Activated CD4-positive, alpha-beta memory T cell treated with anti-CD3 and anti-CD28 coated beads for 36 hours (primary cell): ENCODE measurements at places on chromosomes 12 and 14.

DNA sequence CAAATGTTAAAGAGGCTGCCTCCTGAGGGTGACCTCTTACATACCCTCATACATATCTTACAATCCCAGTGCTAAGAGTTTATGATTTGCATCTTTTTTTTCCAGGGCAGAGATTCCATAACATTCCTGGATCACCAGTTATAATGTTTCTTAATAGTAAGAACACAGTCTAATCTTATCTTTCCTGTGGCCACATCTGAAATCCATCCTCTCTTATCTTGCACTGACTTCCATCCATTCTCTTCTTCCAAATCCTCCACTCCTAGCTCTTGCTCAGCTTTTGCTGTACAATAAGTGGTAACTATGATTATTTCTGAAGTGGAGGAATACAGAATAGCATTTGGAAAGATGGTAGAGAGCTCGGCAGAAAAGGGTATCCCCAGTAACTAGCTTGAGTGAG is 6.3 kb downstream of the CALCOCO1 start:
- DNase-seq = no peak

GRCh38 chr14:57182760-57183503 is 85.8 kb downstream of the EXOC5 start:
- DNase-seq = no peak

DNA sequence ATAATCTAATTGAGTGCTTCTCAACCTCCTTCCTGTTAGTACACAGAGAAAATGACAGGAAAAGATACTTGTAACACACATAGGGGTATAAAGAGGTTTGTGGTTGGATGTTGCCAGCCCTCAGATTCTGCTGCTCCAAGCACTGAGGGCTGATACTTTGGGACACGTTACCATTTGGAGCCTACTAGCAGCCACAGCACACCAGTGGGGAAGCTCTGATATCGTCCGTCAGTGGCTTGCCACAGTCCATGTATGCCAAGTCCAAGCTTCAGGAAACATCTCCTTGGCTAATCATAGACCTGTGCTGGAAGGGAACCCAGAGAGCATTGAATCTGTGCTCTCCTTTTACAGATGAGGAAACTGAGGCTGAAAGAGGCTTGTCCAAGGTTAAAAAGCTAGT is 22.3 kb downstream of the B4GALNT3 start:
- no peak for DNase-seq

DNA sequence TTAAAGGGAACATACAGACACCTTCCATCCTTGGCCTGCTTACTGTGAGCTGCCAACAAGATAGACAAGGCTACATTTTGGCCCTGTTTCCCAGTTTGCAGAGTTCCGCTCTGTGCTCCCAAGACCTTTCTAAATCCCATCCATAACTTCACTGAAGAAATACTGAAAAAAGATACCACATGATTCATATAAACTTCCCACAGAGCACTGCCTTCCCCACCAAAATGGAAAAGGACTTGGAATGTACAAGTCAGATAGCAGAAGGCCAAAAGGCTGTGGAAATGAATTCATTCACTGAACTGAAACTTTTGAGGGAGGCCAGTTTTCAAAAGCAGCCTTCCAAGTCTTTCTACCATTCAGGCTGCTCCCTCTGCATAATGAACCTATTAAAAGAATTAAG is 29.6 kb downstream of the PDZRN4 start:
- no peak for DNase-seq

DNA sequence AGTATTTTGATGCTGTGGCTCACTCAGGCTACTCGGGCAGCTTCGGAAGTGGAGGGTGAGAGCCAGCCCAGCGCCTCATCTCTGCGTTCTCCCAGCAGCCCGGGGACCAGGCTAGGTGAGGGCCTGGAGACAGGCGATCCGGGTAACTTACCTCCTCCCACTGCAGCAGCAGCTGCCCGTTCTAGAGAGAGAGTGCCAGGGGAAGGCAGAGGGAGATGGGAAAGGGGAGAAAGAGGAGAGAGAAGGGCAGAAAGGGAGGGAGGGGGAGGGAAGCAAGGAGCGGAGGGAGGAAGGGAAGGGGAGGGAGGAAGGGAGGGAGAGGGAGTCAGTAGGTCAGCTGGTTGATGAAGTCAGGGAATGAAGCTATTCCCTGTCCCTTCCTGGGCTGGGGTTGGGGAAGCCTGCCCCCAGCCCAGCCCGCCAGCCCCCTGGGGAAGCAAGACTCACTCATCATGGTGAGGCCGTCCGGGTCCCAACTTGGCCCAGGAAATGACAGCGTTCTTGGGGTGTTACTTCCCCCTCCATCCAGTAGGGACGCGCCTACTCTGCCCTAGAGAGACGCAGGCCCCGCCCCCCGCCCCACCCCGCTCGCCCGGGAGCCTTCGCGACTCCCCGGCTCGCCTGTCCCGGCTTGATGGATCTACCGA is at the start of gene IFI27L2:
TSS of gene IFI27L2 (minus strand) at position 494 of the 647 bp plus-strand sequence. CDS start at position 454, 40 bp downstream.
- DNase-seq = peak; percentile 85

DNA sequence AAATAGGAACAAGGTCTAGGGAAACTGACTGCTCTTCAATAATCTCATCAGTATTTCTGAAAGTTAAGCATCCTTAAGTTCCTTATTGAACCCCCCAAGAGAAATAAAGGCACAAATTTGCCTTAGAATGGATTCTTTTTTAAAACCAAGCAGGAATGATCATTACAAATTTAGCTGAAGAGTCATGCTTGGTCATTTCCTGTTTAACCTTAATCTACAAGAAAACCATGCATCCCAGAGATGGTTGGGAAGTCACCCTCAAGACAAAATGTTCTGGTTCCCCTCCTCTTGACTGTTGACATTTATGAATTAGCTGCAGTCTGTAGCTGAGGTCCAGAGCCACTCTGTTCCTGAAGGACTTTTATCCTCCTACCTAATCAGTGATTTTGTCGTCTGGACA is 291.8 kb upstream of the G2E3 start:
- DNase-seq = no peak

GRCh38 chr12:46468160-46468559 is 95.6 kb upstream of the SLC38A2 start:
- DNase-seq = no peak

GRCh38 chr14:30214461-30215090 is 286.9 kb upstream of the PRKD1 start:
- DNase-seq = no peak

DNA sequence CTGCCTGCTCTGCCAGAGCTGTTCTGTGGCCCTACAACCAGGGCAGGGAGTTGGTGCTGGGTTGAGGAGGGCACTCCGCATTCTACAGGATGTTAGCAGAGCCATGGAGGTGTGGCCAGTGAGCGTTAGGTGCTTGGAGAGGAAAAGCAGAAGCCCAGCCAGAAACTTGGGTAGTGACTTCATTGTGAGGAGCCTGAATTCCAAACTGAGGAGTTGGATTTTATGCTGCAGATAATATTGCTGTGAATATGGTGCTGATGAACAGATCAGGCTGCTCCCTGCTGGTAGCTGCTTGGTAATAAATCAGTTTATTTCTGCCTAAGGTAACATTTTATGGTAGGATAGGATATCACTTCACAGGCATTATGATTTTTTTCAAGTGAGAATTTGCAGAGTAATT is 7.1 kb upstream of the CCDC175 start:
- DNase-seq = no peak

- no peak for DNase-seq
These were observed 297.6 kb downstream of the EGLN3 start for GRCh38 chr14:33653308-33653695.

- DNase-seq = no peak
These were observed 25.8 kb downstream of the METAP2 start for GRCh38 chr12:95499772-95500171.

- no peak for DNase-seq
These were observed 159.2 kb upstream of the ALG10B start for GRCh38 chr12:38157274-38157932.

GRCh38 chr14:51828017-51828797 is 32.2 kb upstream of the GNG2 start:
- peak; percentile 90 for DNase-seq

GRCh38 chr12:116126610-116127009 is 150.9 kb downstream of the MED13L start:
- no peak for DNase-seq

DNA sequence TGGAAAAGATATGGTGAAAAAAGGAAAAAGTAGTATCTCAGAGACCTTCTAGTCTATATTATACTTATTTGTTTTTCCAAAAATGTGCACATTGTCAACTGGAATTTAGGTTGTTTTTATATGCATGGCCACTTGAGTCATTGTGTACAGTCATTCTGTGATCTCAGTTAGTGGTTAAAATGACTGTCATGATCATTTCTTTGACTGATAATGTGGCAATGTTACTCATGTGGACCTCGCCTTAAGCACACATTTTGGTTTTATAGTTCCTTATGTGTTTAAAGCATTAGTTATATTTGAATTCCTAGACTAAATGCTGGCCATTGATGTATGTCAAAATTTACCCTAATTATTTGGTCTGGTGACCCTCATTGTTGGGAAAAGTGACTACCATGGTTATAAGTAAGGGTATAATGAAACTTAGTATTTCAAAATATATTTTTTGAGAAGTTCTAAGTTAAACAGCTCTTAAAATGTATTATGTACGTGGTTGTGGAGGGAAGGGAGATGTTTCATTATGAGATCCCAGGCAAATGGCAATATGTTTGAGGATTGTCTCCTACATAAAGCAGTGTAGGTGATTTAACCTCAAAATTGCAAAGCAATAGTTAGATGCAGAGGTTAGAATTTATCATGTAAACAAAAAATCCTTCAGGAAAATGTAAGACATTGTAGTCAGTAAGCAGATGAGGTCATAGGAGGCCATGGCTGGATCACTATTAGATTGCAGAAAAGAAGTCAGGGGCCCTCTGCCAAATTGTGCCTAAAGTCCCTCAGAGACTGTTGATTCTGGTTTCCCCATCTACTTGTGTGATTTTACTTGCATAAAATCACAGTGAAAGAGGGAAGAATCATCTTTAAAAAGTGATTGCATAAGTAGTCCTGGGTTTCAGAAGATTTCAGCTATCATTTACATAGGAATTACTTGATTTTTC is 17.5 kb downstream of the PNMA1 start:
- no peak for DNase-seq

GRCh38 chr12:14664434-14665023 is 31.9 kb downstream of the GUCY2C start:
- DNase-seq = peak; percentile 15

DNA sequence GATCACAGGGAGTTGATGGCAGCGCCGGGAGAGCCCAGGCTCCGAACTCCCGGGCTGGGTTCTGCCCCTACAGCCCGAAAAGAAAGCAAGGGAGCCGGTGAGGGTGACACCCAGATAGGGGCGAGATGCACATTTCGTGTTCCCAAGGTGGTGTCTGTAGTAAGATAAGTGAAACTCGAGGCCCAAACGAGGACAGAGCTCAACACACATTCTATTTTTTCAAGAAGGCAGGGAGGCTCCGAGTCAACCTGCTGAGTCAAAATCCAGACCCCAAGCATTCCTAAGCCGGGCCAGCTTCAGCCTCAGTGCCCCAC is 24.2 kb upstream of the YY1 start:
- no peak for DNase-seq

- peak; percentile 78 for DNase-seq
These were observed 96.5 kb downstream of the DUSP16 start for GRCh38 chr12:12466157-12466556.

GRCh38 chr14:66284346-66284745 is 201.8 kb upstream of the CCDC196 start:
- DNase-seq = no peak

- no peak for DNase-seq
These were observed 68.1 kb upstream of the KRR1 start for GRCh38 chr12:75579552-75579951.
